ENCODE measurements at places on chromosomes 5 and 9.
A peak's percentile ranks its signal among the peaks of the same experiment; 100 is the strongest.

DNA sequence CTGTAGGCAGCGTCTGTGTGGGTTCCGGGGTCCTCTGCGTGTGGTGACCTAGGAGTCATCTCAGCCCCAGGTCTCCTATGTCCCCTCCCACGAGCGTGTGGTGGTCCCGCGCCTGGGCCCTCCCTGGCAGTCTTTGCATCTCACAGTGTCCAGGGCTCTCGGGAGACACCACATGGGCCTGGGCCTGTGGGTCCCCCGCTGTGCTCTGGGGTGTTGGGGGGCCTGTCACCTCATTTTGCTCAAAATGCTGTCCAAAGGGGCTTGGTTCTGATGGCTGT, 27.1 kb downstream of the CEP72 start:
- no peak for DNase-seq

- no peak for DNase-seq
Measured at GRCh38 chr5:64947801-64948200, 179.1 kb downstream of the CWC27 start.

DNA sequence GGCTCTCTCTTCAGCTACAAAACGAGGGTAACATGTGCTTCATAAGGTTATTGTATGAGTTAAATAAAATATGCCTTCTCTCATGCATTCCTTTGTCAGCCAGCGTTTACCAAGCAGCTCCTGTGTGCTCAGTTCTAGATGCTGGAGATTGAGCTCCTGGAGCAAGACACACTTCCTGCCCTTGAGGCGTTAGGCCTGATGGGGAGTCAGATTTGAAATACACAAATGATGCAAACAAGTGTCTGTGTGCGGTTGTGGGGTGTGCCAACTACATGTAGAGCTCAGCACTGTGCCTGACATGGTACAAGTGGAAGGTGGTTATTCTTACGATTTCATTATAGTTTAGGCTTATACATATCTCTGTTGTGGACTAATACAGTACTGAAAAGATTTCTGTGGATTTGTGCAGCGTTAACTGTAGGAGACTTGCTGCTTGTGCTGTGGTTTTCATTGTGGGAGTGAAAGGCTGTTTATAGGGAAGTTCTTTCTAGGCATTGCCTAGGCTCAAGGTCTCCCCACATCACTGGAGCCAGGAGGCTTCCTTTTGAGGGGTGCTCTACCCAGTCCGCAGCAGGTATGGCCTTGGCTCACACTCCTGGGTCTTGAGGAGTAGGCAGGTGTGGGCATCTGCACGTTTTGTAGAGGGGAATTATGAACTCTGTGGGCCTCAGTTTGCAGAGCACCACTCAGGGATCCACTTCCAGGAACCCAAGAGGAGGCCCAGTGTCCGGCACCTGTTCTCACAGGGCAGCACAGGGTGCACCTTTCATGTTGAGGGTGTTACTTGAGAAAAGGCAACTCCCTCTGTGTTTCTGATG, 39.8 kb upstream of the ANGPTL2 start:
- DNase-seq: peak; percentile 40

- peak; percentile 85 for DNase-seq
Measured at GRCh38 chr5:60540856-60541805, 158.8 kb downstream of the DEPDC1B start.

DNA sequence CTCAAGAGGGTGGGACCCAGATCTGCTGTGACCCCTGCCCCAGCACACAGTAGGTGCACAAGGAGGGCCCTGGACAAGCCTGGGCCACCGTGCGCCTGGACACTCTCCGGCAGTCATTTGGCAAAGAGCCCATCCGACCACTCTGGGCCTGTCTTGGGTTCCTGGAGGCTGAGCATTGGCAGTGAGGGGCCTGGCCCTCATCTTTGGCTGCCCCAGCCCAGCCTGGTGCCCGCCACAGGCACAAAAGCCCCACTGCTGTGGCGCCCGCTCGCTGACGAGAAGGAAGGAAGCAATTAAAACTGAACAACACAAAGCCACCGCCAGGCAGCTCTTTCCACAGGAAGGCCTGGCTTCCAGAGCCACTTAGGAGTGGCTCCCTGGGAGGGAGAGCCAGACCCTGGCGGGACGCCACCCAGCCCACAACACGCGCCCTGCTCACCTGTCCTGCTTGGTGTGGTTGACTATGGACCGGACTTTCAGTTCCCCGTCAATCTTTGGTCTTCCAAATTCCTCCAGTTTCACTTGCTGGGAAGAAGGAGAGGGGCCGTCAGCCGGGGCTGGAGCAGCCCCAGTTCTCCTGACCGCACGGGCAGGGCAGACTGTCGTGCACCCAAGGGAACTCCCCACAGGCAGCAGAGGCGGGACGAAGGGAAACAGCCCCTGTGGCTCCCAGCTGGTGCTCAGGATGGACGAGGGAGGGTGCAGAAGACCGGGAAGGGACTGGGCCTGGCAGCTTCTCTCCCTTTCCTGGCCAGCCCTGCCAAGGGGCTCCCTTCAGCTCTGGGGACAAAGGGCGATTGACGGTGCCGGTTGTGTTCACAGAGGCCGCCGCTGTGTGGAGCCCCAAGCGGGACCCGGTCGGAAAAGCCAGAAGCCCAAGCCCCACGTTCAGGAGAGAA, 50.9 kb upstream of the SARDH start:
- DNase-seq: peak; percentile 23

GRCh38 chr5:2205596-2206226, 323.0 kb upstream of the IRX4 start:
- DNase-seq: no peak

DNA sequence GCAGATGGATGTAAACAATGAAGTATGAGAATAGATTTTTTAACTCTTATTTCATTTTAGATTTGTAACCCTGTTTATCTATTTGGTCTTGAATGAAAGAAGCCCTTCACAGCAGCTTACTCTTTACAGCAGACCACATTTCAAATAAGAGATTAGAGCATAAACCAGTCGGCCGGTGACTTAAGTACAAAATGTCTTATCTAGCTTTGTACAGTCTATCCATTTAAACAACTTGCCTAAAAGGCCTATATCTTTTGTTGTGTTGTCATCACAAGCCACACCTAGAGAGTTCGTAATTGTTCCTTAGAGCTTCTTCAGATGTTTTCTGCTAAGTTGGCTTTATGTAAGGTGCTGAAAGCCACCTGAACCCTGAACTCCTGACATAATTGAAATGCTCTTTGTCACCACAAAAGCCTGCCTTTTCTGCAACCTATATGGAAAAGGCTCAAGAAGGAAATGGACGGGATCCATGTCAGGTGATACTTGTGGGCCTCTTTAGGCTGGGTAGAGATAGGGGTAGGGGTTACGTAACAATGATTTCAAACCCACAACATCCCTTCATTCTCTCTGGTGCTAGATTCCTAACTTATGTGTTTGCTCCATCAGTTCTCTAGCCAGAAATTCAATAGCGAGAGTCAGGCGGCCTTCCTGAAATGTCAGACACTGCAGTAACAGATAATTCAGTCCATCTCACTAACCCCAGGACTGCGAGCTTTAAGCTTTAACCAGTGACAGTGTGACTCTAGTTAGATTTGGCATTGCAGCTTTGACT, 162.5 kb downstream of the CD180 start:
- DNase-seq: no peak

DNA sequence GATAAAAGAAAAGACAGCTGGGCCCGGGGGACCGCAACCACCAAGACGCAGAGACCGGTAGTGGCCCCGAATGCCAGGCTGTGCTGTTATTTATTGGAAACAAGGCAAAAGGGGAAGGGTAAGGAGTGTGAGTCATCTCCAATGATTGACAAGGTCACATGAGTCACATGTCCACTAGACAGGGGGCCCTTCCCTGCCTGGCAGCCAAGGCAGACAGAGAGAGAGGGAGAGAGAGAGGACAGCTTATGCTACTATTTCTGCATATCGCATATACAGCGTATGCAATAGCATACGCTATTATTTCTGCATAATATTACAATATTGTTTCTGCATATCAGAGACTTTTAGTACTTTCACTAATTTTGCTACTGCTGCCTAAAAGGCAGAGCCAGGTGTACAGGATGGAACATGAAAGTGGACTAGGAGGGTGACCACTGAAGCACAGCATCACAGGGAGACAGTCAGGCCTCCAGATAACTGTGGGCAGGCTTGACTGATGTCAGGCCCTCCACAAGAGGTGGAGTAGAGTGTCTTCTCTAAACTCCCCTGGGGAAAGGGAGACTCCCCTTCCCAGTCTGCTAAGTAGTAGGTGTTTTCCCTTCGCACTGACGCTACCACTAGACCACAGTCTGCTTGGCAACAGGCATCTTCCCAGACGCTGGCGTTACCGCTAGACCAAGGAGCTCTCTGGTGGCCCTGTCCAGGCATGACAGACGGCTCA, 50.3 kb downstream of the RFX3 start:
- peak; percentile 16 for DNase-seq
